ENCODE measurements at places on chromosomes 16 and 17.
A peak's percentile ranks its signal among the peaks of the same experiment; 100 is the strongest.

GRCh38 chr17:81391936-81392908 lies 3.0 kb upstream of the BAHCC1 start:
- DNase-seq, result no peak

DNA sequence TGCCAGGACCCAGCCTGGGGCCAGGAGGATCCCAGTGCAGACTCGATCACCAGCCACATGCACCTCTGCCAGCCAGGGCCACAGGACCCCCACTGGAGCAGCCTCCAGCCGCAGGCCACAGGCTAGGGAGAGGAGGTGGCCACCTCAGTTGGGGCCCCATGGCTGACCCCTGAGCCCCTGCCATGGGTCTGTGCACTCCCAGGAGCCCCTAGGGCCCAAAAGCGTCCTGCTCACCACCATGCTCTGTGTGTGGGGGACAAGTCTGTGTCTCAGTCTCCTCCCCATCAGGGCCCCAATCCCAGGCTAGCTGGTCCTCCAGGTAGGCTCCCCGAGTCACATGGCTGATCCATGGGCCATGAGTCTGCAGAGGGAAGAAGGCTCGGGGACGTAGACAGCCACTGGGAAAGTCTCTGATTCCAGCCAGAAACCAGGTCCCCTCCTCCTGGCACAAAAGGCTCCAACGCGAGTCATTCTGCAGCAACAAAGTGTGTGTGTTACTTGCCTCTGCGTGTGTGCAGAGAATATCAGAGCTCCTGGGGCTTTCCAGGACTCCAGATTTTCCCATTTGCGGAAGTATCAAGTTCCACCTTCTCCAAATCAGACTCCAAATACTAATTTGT lies 6.1 kb upstream of the PRSS8 start:
- no peak for DNase-seq

- no peak for DNase-seq
These were observed 47.9 kb downstream of the IQCK start for GRCh38 chr16:19765860-19766553.

- DNase-seq, result no peak
These were observed 327.6 kb downstream of the CDH13 start for GRCh38 chr16:82954224-82954929.

- no peak for DNase-seq
These were observed 20.1 kb upstream of the PIRT start for GRCh38 chr17:10857976-10858375.

DNA sequence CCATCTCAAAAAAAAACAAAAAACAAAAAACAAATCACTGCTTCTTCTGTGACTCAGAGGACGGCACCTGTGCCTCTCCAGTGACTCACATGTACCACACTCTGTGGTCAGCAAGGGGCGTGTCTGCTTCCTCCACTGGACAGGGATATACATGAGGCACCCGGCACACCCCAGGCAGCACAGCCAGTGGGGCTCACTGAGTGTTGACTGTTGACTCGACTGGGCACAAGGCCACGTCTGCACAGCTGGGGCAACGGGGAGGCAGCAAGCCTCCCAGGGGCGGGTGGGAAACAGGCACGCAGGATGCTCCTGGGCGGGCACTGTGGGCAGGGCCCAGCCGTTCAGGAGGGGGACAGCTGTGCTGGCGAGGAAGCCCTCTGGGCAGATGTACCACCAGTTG lies 64.1 kb downstream of the TIMM22 start:
- no peak for DNase-seq

GRCh38 chr17:48068491-48068961 lies 20.4 kb downstream of the NFE2L1 start:
- DNase-seq, result no peak

GRCh38 chr17:67836205-67836987 lies 11.1 kb downstream of the BPTF start:
- DNase-seq, result no peak

- DNase-seq, result no peak
These were observed 18.4 kb upstream of the HOXB13 start for GRCh38 chr17:48746916-48747444.

GRCh38 chr16:4028144-4028543 lies 88.1 kb downstream of the ADCY9 start:
- no peak for DNase-seq

DNA sequence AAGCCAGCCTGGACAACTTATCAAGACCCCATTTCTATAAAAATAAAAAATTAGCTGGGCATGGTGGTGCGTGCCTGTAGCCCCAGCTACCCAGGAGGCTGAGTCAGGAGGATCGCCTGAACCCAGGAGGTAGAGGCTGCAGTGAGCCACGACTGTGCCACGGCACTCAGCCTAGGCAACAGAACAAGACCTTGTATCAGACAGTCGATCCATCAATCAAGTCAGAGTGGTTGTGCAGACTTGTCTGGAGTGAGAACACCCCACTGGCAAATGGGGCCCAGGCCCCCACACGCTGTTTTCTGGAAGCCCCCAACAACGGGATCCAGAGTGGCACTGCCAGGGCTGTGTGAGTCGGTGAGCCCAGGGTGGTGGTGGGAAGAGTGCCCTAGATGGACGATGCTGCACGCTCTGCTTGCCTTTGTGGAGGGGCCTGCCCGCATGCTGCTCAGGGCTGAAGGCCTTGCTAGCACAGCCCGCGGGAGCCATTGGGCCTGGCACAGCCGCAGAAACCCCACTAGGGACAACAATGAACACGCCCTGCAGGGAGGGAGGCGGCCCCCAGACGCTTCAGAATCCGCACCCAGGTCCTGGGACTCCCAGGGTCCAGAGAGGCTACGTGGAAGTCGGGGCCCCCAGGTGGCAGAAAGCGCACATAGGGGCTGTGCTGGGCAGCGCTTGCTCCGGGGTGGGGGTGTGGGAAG lies 80.1 kb upstream of the GNG13 start:
- no peak for DNase-seq

- no peak for DNase-seq
These were observed 17.5 kb upstream of the C16orf78 start for GRCh38 chr16:49355933-49356665.

DNA sequence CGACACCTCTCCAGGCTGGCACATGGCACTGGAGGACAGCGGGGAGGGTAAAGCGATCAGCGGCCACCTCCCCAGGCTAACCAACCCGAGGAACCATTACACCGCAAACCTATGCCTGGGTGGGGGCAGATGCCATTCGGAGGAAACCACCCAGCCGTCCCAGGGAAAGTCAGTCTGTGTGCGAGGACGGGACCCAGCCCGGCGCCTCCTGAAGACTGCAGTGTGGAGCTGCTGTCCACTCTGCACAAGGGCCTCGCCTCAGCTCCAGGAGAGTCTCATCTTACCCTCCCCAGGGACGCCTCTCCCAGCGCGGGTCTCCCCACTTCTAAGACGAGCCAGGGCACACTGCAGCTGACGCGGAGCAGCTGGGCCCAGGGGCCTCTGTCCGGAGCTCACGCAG lies 8.0 kb downstream of the SLC38A10 start:
- no peak for DNase-seq

DNA sequence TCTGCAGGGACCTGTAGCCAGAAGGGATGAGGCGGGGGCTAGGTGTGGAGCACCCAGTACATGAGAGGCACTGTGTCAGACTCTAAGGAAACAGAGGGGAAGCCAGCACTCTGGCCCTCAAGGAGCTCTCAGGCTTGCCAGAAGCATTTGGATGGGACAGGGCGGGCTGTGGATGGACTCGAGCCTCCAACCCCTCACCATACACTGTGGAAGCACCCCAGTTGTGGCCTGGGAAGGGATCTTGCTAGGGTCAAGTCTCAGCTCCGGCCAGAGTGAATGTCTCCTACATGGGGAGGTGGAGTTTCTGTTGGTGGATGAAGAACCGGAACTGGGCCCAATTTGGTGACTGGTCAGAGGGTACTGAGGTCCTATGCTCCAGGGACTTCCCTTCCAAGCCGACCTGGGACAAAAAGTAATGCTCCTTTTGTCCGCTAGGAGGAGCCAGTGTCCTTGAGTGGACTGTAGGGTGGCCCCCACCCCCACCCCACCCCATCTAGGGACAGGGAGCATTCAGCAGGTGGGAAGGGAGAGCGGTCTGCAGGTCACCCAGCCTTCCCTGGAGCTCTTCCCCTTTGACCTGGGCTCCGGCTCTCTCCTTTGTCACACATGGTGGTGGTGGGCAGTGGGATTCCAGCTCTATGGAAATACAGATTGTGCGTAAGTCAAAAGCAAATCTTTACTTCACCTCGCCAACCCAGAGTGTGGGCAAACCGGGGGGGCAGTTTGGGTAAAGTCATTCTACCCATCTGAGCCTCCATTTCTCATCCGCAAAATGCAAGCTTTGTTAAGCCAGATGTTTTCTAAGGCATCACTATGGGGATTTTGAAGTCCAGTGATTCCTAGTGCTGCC lies 20.4 kb upstream of the PHB1 start:
- DNase-seq, result no peak

DNA sequence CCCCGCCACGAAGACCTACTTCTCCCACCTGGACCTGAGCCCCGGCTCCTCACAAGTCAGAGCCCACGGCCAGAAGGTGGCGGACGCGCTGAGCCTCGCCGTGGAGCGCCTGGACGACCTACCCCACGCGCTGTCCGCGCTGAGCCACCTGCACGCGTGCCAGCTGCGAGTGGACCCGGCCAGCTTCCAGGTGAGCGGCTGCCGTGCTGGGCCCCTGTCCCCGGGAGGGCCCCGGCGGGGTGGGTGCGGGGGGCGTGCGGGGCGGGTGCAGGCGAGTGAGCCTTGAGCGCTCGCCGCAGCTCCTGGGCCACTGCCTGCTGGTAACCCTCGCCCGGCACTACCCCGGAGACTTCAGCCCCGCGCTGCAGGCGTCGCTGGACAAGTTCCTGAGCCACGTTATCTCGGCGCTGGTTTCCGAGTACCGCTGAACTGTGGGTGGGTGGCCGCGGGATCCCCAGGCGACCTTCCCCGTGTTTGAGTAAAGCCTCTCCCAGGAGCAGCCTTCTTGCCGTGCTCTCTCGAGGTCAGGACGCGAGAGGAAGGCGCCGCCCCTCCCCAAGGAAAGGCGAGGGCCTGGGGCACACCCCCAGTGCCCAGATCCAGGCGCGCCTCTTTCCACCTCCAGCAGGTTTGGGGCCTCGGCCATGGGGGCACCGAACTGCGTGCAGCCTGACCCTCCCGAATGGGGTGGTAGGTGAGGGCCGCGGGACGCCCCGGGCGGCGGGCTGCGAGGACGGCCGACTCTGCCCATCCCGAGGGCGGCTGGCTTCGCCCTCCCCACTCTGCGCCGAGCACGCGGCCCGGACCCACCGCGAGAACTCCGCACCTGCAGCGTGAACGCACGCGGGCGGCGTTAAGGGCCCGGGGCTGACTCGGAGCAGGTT lies 664 bp downstream of the HBQ1 start:
- DNase-seq, result peak; percentile 86

DNA sequence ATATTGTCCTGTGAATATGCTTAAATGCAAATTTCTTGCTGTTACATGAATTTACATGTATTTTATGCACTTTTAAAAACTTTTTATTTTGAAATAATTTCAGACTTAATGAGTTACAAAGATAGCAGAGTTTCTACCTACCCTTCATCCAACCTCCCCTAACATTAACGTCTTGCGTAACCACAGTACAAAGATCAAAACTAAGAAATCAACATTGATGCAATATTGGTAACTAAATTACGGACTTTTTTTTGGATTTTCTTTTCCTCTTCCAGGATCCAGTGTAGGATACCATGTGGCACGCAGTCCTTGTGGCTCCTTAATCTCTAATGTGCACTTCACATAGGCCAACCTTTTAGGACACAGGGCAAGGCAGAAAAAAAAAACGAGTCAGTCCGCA lies 124.9 kb downstream of the ABCC12 start:
- no peak for DNase-seq

- DNase-seq, result no peak
These were observed 6.1 kb downstream of the MNT start for GRCh38 chr17:2394775-2395201.

- DNase-seq, result no peak
These were observed 55.0 kb downstream of the ZNF423 start for GRCh38 chr16:49800876-49801275.

DNA sequence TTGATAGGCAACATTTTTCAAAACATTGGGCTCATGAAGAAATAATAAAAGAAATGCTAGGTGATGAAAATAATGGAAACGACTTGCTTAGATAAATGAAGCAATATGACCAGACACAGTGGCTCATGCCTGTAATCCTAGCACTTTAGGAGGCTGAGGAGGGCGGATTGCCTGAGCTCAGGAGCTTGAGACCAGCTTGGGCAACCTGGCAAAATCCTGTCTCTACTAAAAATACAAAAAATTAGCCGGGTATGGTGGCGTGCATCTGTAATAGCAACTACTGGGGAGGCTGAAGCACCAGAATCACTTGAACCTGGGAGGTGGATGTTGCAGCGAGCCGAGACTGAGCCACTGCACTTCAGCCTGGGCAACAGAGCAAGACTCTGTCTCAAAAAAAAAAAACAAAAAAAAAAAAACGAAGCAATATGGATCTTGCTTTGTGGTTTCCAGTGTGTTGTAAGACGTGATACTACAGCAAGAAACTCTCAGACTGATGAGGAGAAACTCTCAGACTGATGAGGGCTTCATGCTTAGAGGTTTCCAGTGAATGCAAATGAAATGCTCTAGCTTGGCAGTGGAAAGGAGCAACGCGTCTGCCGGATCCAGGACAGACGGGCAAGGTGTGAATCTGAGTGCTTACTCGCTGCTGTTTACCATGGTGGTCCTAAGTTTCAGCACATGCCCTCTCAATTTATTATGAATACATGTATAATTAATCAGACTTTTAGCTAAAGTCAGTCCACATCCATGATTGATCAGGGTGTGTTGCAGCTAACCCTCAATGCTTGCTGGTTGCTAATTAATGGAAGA lies 11.5 kb upstream of the IGF2BP1 start:
- DNase-seq, result no peak

GRCh38 chr17:7413346-7413985 lies 5.8 kb downstream of the NLGN2 start:
- DNase-seq, result no peak

- no peak for DNase-seq
These were observed 36.2 kb downstream of the ASPA start for GRCh38 chr17:3511852-3512504.

- DNase-seq, result no peak
These were observed 1.2 kb upstream of the MAFG start for GRCh38 chr17:81928544-81929252.

GRCh38 chr17:62876063-62876462 lies 67.9 kb upstream of the MARCHF10 start:
- DNase-seq, result no peak

GRCh38 chr17:76623271-76624146 lies 20.0 kb downstream of the ST6GALNAC1 start:
- peak; percentile 80 for DNase-seq

DNA sequence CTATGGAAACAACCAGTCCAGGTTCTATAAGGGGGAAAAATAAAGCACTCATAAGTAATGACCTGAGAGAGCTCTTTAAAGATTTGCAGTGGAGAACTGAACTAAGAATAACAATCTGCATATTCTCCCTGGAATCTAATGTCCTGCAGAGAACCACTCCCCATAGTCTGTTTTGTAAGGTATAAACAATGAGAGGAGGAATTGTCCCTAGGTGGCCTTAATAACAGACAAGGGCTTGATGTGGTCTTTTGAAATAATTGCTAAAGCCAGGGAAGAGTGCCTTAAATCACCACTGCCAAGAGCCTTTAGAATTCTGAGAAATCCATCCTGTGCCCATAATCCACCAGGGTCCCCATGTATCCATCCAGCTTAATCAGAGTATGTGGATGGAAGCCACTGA lies 106.3 kb downstream of the CDH11 start:
- DNase-seq, result no peak

GRCh38 chr17:50133769-50134099 lies 3.8 kb upstream of the SAMD14 start:
- no peak for DNase-seq

- no peak for DNase-seq
These were observed 44.2 kb downstream of the LYRM9 start for GRCh38 chr17:27848931-27849330.

All from stimulated activated CD4-positive, alpha-beta T cell treated with anti-CD3 and anti-CD28 coated beads, Interleukin-4, amount 100 ng/mL, for 1 hour (primary cell).